Occipital lobe (tissue), 3 donors: ENCODE measurements at places on chromosomes 7 and 10.

- no peak for DNase-seq
Observed at GRCh38 chr10:75375838-75376237, 25.7 kb downstream of the ZNF503 start.

- DNase-seq, result no peak
Observed at GRCh38 chr7:135164357-135165061, 6.0 kb downstream of the CYREN start.

DNA sequence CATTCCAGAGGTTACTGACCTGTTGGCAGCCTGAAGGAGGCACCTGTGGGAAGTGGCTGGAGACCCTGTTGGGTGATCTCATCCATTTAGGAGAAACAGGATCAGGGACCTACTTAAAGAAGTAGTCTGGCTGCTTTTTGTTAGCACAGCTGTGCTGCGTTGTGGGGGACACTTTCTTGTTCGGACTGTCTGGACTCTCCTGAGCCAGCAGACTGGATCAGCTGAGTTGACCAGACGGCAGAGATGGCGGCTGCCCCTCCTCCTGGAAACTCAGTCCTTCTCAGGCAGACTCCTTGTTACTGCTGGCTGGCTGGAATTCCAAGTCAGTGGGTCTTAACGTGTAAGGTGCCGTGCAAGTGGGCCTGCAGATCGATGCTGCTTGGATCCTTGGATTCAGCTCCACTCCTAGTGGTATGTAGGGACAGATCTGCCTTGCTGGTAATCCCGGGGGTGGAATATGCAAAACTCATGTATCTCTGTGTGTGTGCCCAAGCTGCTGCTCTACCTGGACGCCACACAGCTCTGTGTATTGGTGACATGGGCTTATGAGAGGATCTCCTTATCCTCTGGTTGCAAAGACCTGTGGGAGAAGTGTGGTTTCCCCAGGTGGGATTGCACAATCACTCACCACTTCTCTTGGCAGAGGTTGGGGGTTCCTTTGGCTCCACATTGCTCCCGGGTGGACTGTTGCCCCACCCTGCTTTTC, 87.3 kb downstream of the CCSER2 start:
- DNase-seq, result no peak

GRCh38 chr10:1190791-1191490, 134.8 kb downstream of the WDR37 start:
- no peak for DNase-seq

GRCh38 chr7:107969856-107970255, 33.1 kb downstream of the LAMB1 start:
- DNase-seq, result no peak

- DNase-seq, result no peak
Observed at GRCh38 chr7:90824386-90825307, 228.5 kb downstream of the CDK14 start.

DNA sequence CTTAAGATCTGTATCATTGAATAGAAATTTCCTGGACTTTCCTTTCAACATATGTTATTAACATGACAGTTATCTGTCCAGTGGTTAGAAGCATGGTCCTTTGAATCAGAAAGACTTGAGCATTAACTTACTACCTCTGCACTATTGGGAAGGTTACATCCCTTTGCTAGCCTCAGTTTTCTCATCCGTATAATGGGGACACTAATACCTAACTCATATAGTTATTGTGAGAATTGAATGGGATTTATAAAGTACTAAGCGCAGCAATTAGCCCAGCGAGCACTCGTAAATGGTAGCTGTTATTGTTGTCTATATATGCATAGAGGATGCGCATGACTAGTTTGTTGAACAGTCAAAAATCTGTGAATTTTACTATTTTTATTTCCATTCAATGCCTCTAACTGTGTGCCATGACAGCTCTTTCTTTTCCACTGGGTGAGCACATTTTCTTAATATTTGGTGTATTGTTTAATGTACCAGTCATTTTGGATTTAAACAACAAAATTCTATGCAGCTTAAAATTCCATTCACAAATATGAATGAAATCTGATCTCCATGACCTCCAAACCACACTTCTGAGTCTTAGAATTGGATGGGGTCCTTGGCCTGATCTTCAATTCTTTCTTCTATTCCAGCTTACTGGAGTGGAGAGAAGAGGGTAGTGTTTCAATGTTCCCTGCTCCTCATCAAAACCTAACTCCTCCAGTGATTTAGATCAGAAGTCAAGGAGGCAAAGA, 65.0 kb downstream of the CACNB2 start:
- DNase-seq, result no peak

DNA sequence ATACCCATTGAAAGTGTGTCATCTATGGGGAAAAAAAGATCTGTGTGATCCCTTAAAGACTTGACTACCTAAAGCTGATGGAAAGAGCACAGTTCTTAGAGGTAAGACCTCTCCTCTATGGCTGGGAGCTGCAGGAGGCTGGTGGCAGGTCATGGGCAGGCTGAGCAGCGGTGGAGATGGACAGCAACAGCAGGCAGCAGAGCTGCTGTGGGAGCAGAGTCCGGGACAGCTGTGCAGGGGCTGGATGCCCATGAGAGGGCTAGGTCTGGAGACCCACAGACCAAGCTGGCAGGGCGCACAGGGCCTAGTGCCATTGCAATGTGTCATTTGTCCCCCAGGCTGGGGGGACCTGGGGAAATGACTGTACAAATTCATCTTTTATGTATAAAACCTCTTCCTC, 13.4 kb upstream of the EPHA1 start:
- no peak for DNase-seq

DNA sequence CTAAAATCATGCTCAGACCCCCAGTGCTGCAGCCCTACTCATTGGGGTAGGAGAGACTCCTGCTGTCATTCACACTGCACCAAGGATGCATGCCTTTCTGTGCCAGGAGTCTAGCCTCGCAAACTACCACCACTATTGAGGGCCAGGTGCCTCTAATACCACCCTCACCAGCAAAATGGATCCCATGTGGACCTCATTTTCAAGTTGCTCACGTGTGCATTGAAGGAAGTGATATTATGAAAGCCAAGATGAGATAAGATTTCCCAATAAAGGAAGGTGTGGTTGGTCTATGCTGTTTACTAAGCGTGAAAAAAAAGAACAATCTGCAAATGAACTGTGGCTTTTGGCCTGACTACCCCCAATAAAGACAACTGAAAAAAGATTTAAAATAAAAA, 7.2 kb upstream of the LAMTOR4 start:
- DNase-seq, result no peak

- DNase-seq, result no peak
Observed at GRCh38 chr10:100570506-100570905, 34.8 kb downstream of the HIF1AN start.

- DNase-seq, result no peak
Observed at GRCh38 chr7:46072722-46073121, 151.7 kb upstream of the IGFBP3 start.

DNA sequence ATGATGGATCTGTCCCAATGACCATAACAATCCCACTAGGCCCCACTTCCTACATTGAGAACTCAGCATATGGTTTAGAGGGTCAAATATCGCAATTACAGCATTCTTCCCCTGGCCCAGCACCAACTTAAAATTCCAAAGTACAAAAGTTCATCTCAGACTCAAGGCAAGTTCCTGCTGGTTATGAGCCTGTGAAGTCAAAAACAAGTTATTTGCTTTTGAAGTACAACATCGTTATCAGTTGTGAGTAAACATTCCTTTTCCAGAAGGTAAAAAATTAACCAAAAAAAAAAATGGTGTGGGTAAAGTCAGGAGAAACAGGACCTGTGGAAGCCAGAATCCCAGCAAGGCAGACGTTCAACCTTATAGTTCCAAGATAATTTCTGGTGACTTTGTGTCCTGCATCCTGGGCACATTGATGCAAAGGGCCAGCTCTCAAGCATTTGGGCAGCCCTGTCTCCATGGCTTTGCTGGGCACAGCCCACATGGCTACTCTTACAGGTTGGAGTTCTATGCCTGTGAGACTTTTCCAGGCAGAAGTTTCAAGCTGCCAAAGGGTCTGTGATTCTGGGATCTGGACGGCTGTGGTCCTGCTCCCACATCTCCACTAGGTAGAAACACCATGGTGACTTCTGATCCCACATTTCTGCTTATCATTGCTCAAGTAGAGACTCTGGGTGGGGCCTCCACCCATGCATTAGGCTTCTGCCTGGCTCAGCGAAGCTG, 37.5 kb downstream of the AKR1C8 start:
- no peak for DNase-seq

DNA sequence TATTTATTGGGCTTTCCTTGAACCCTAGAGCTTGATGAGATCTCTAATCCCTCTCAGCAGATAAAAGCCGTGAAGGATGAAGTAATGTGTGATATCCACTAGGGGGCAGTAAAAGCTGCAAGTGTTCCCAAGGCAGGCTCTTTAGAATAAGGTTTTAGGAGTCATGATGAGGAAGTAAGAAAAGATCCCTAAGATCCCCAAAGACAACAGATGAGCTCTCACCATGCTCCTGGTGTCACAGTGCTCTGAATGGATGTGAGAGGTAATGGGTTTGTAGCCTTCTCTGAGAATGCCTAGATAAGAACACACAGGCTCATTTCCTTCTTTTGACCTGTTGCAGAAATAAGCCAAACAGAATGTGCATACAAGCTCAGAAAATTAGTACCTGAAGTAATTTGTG, 70.4 kb upstream of the ITPRID1 start:
- no peak for DNase-seq

GRCh38 chr7:114889646-114890285, 32.1 kb upstream of the MDFIC start:
- DNase-seq, result no peak

DNA sequence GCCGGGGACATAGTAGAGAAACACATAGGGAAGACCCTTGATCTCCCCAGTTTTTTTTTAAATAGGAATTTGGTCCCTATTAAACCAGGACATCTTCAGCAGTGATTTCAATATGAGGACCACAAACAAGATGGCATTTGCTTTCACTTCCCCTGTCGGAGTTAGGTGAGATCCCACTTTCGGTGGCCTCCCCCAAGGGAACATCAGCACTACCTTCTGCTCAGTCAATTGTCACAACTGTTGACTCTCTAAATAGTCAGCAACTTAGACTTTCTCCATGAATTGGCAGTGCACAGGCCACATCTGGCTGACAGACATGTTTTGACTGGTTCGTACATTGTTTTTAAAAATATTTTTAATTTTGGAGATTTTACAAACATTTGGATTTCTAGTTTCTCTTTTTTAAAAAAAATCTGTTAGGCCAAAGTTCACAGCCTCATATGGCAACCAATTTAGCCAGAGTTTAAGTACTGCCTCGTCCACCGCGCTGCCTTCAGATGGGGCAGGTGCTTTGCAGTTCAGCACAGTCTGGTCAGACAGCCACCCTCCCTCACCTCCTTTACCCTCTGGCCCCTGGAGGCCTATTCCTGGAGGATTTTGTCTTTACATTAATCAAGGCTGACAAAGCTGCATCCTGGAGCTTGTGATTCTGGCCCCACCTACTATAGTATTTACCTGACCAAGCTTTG, 139.2 kb upstream of the PRR15 start:
- no peak for DNase-seq

DNA sequence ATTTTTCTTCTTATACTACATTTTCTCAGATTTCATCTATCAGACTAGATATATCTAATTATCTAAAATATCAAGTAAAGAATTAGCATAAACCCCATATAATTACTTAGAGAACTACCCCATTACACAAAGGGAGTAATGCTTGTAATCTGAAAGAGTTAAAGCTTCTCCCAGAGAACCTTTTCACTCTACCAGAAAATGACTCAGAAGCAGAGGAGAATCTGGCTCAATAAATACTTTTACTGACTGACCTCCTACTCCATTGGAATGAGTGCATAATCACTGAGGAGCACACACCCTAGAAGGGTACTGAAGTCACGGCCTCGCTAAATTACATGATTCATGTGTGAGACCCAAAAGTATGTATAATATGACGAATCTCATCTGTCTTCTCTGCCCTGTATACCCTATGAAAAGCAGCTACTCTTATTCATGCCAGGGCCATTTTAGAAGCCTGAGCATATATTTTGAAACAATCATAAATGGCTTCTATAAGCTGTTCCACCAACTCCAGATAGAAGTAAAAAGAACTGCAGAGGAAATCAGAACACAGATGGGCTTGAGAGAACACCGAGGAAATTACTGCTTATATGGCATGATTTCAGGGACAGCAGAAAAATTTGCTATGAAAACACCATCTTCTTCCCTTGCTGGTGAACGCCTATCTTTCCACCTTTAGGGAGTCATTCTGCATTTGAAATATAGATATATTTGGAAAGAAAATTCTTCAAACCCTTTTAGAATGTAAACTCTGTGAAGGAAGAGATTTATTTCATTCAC, 32.7 kb downstream of the DNMBP start:
- no peak for DNase-seq

- no peak for DNase-seq
Observed at GRCh38 chr7:8628656-8629055, 195.2 kb downstream of the NXPH1 start.

- DNase-seq, result no peak
Observed at GRCh38 chr7:23471106-23471859, 992 bp upstream of the IGF2BP3 start.

DNA sequence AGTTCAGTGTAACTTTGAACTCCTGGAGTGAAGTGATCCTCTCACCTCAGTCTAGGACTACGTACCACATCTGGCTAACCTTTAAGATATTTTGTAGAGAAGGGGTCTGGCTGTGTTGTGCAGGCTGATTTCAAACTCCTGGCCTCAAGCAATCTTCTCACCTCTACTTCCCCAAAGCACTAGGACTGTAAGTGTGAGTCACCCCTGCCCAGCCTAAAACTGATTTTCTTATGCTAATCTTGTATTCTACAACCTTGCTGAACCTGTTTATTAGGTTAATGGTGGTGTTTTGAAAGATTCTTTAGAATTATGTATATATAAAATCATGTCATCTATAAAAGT, 58.0 kb downstream of the LCOR start:
- DNase-seq, result no peak
